HCT116 (cell line): ENCODE measurements at places on chromosomes 5 and 9.

- DNase-seq: no peak
Measured at GRCh38 chr9:33750839-33751339, 44.5 kb upstream of the PRSS3 start.

DNA sequence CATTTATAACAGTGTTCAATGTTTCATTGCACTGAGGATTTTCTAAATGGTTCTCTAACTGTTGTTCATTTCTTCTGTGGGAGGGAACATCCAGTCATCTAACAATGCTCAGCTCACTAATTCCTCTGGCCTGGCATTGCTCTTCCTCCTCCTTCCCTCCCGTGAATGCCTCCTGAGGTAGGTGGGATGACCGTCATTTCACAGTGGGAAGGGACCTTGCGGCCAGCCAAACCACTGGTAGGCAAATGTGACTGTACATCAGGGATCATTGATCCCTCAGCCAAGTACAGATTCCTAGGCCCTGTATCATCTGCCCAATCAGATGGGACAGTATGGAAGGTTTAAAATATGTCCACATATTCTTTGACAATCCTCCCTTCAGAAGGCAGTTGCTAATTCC is 23.7 kb upstream of the VDAC1 start:
- DNase-seq: no peak

- no peak for DNase-seq
Measured at GRCh38 chr9:92952906-92953610, 5.7 kb downstream of the FGD3 start.

DNA sequence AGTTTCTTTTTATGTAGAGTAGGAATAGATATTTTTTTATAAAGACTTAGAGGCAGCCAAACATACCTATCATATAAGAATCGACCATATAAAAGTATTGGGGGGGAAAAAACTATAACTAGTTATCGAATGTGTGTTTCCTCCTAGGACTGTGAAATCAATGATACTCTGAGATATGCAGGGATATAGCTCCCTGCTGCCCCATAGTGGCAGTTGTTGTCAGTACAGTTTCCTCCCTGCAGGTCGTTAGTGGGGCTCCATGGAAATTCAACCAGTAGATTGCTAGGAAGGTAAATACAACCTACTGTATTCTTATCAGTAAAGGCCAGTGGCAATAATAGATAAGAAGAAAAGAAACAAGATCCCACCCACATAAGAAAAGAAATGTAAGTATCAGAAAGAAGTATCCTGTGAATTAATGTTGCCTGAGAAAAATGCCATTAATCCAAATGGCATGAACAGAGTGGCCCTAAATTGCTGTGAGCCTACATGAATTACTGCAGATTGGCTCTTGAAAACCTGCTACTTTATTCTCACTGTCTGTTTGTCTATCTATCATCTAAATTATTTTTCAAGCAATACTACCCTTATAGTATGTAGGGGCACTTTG is 136.9 kb upstream of the FBN2 start:
- DNase-seq: peak; percentile 50

DNA sequence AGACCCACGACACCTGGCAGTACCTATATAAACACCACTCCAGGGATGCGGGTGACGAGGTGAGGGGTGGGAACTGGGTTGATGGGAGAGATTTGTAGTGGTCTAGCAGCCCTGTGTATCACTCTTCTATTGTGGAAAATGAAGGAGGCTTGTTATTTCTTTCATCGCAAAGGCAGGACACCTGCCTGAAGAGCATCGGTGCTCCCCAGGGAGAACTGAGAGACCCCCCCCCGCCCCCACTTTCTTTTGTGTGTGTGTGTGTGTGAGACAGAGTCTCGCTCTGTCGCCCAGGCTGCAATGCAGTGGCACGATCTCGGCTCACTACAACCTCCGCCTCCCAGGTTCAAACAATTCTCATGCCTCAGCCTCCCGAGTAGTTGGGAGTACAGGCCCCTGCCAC is 8.3 kb upstream of the WDR5 start:
- DNase-seq: no peak

- DNase-seq: no peak
Measured at GRCh38 chr9:86821006-86821845, 126.1 kb downstream of the GAS1 start.

GRCh38 chr5:154767576-154767975 is 12.4 kb downstream of the LARP1 start:
- DNase-seq: no peak

DNA sequence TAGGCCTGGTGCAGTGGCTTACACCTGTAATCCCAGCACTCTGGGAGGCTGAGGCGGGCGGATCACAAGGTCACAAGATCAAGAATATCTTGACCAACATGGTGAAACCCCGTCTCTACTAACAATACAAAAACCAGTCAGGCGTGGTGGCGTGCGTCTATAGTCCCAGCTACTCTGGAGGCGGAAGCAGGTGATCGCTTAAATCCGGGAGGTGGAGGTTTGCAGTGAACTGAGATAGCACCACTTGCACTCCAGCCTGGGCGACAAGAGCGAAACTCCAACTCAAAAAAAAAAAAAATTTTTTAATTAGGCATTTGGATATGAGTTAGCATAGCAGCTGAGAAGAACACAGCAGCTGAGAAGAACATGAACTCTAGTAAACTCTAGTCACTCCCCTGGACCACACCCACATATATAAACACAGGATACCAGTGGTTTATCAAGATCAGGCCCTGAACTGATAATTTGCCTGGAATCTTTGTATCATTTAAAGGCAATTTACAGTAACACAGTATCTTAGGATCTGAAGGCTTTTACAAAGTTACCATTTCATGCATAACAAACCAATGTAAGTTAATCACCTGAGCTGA is 4.6 kb upstream of the UGCG start:
- peak; percentile 59 for DNase-seq

GRCh38 chr5:176819476-176819875 is 9.1 kb downstream of the UNC5A start:
- DNase-seq: no peak

GRCh38 chr5:84437673-84438315 is 53.1 kb upstream of the EDIL3 start:
- DNase-seq: peak; percentile 34

DNA sequence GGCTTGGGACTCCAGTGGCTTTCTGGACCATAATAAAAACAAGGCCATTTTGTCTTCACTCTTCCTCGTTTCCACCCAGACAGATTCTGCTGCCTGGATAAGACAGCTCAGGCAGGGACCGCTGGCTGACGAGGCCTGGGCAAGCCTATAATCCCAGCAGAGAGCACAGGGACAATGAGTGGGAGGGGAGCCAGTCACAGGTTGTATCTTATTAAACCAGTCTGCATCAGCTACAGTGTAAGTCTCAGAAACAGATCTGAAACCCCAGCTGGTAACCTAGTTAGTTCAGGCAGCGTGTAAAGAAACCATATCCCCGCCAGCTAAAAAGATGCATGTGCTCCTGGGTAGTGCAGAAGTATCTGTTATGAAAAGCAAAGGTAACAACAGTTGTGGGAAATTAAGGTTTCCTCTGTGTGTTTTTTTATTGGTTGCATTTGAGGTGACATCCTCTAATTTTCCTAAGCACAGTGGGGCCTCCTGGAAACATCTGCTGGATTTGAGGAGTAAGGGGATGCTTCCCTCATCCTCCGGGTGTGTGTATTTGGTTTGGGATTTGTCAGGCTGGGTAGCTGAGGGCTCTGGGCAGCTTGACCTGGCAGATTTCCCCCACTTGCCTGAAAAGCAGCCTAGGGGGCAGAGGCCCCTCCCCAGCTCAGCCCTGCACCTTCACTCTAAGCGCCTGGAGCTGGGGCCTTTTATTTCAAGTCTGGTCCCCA is 15.2 kb upstream of the TAL2 start:
- DNase-seq: no peak

- DNase-seq: no peak
Measured at GRCh38 chr5:179165421-179166170, 105.4 kb downstream of the ZNF354C start.

DNA sequence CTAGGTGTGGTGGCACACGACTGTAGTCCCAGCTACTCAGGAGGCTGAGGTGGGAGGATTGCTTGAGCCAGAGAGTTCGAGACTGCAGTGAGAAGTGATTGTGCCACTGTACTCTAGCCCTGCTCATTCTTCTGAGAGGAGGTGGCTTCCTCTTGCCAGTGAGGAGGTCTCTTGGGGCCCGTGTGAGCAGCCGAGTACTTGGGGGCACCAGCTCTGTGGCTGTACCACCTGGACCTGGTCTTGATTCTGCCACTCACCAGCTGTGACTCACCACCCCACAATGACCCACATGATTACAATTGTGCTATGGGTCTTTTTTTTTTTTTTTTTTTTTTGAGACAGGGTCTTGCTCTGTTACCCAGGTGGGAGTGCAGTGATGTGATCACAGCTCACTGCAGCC is 18.0 kb upstream of the CRB2 start:
- DNase-seq: no peak

DNA sequence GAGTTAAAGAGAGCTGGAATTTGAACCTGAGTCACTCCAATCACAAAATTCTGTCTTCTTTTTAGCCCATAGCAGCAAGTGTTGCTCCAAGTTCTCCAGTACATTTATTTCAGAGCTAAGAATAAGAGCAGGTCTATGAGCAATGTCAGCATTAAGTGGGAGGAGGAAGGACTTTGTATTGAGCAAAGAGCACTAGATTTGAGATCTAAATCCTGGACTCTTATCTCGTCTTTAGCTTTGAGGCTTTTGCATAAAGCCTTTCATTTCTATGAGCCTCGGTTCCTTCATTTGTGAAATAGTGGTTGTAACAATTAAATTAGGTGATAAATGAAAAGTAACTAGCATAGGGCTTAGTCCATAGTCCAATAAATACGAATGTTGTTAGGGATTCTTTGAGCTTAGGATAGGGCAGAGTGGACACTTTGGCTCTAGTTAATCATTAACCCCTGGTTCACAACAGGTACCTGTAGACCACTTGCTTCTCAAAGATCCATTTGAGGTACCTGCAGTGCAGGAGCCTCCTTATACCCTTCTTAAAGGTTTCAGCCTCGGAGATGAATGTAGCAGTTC is 464.1 kb upstream of the KLF4 start:
- no peak for DNase-seq

DNA sequence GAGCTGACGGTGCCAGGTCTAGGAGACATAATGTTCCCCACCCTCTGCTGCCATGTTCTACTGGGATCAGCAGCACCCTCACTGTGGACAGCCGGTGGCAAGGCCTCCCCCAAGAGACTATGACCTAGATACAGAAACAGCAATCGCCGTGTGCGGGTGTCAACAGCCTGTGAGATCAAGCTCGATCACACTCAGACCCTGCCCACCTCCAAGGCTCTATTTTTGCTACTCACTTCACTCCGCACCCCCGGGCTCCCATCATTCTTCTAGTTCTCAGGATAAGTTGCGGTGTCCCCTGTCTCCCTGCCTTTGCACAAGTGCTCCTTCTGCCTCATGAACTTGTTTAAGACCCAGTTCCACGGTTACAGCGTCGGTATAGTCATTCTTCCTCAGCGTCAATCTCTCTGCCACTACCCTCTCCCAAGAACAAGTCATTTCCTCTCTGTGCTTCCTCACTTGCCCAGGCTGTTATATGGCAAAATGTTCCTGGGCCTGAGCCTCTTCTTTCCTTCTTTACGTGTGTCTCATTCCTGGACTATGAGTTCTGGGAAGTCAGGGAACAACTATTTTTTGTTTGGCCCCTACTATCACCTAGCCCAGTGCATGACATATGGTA is 5.4 kb upstream of the DOCK8 start:
- DNase-seq: no peak

- no peak for DNase-seq
Measured at GRCh38 chr5:39489263-39489662, 64.5 kb upstream of the DAB2 start.

DNA sequence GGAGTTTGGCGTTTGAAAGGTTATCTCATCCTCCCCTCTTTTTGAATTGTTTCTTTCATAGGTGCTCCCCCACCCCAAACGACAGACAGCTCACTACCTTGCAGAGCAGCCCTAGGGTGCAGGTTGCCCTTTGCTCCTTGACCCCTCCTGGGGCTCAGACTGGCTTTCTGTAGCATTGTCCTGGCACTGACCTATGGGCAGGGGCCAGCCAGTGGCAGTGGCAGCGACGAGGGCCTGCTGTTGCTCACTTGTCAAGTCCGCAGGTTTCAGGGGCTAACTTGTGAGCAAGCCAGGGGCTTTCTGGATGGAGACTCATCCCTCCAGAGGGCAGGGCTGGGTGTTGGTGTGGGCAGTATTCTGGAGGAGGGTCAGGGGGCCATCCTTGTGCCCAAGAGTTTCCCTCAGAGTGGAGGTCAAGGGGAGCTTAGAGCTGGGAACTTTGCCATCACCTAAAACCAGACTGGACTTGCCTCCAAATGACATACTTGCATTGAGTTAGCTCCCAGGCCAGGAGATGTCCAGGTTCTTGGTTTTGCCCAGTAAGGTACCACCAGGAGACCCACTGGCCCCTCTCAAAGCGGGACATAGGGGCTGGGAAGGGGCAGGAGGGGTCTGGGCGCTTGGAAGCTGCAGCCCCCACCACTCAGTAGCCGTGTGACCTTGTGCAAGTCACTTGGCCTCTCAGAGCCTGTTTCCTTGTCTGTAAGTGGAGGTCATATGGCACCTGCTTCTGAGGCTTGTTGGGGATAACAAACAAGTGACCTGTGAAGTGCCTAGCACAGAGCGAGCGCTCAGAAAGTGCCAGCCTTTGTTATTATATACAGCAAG is 53.5 kb upstream of the CDKN2AIPNL start:
- no peak for DNase-seq

DNA sequence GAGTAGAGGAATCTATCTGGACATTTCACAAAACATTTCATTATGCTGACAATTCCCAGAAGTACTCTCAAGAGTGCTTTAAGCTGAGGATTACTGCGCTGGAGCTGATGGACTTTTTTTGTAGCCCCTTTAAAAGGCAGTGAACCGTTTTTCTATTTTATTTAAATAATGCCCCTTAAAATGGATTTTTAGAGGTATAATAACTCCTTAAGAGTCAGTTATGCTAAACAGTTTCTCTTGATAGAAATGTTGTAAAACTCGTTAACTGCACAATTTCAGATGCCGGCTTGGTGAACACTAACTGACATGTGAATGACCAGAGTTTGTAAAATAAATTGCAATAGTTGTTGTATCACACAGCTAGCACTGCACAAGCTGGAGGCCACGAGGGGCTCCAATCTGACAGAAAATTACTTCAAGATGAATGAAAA is 174.0 kb downstream of the NR2F1-AS1 start:
- no peak for DNase-seq

DNA sequence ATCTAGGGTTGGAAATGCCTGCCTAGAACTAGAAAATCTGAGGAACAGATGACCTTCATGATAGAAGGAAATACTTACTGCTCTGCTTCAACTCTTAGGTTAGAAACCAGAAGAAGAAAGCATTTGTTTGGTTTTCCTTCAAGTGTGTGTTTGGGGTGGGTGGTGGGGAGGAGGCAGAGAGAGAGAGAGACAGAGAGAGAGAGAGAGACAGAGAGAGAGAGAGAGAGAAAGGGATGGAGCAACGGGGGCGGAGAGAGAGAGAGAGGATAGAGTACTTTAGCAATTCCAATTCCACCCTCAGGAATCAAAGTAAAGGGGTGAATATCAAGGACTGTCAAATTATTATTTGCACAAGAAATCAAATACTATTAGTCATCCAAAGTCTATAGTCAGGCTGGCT is 29.2 kb upstream of the GCNT4 start:
- DNase-seq: no peak
